ENCODE measurements at places on chromosomes 11 and 22.

- DNase-seq: peak; percentile 60
These were observed 2.1 kb upstream of the DMC1 start for GRCh38 chr22:38572065-38572464.

GRCh38 chr11:106763501-106763900 lies 254.8 kb downstream of the GUCY1A2 start:
- no peak for DNase-seq

- DNase-seq: peak; percentile 92
These were observed 16.3 kb downstream of the SDHAF2 start for GRCh38 chr11:61446211-61446651.

- DNase-seq: no peak
These were observed 45.4 kb downstream of the IGF2 start for GRCh38 chr11:2093575-2094353.

- DNase-seq: peak; percentile 13
These were observed 8.0 kb upstream of the LIN7C start for GRCh38 chr11:27514558-27514957.

DNA sequence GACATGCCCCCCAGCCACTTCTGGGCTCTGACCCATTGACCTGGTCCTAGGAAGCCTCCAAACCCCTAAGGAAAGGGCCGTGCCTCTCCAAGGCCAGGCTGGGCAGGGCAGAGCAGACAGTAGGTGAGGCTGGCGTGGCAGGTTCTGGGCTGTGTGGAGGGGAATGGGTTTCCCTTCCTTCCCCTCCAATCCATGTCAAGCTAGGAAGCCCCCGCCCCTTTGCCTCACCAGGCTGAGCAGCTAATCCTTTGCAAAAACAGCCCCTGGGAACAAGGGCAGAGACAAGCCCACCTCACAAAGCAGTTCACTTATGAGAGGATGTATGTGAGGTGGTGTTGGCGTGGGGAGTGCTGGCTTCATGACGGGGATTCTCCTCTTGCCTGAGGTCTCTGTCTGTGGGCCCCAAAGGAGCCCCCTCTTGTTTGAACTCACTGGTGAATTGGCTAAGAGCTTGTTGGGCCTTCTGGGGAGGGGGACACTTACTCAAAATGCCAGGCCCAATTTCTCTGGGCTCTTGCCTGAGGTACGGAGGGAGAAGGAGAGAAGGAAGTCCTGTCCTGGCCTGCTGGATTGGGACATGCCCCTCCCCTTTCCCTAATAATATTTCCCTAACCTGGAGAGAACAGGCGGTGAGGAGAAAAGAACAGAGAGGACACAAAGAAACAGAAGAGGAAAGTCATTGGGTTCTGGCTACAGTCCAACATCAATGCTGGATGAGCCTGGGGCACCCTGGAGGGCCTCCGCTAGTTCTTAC lies 1.6 kb upstream of the TRIM29 start:
- DNase-seq: no peak

GRCh38 chr11:62508336-62509058 lies 38.1 kb downstream of the AHNAK start:
- DNase-seq: peak; percentile 47

GRCh38 chr11:121095561-121095960 lies 5.5 kb upstream of the TECTA start:
- no peak for DNase-seq

- no peak for DNase-seq
These were observed 32.9 kb downstream of the ARVCF start for GRCh38 chr22:19983741-19984140.

DNA sequence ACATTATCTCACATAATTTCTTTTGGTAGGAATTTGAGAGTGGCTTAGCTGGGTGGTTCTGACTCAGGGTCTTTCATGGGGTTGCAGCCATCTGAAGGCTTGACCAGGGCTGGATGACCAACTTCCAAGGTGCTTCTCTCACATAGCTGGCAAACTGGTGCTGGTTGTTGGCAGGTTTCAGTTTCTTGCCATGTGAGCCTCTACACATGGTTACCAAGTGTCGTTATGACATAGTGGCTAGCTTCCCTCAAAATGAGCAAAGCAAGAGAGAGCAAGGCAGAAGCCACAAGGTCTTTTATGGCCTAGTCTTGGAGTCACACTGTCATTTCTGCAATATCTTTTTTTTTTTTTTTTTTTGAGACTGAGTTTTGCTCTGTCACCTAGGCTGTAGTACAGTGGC lies 4.2 kb upstream of the TFIP11 start:
- no peak for DNase-seq

GRCh38 chr11:14269692-14270573 lies 89.0 kb downstream of the RRAS2 start:
- DNase-seq: no peak

GRCh38 chr11:86537541-86538222 lies 134.7 kb downstream of the ME3 start:
- DNase-seq: peak; percentile 25

DNA sequence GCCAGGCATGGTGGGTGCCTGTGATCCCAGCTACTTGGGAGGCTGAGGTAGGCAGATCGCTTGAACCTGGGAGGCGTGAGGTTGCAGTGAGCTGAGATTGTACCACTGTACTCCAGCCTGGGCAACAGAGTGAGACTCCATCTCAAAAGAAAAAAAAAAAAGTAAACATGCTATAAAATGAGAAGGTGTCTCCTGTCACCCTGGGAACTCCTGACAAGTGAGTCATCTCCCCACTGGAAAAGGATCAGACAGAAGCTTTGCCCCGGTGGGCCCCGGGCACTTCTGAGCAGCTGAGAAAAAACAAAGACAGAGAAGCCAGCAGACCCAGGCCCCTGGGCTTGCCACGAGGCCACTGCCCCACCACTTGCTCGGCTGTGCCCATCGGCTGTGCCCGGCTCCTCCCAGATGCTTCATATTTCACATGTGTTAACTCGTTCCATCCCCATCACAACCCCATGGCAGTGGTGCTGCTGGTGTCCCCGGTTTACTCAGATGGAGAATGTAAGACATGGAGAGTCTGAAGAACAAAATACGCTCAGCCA lies 22.3 kb downstream of the TTLL1 start:
- DNase-seq: peak; percentile 68

GRCh38 chr11:15609445-15609844 lies 494.7 kb downstream of the INSC start:
- DNase-seq: no peak

DNA sequence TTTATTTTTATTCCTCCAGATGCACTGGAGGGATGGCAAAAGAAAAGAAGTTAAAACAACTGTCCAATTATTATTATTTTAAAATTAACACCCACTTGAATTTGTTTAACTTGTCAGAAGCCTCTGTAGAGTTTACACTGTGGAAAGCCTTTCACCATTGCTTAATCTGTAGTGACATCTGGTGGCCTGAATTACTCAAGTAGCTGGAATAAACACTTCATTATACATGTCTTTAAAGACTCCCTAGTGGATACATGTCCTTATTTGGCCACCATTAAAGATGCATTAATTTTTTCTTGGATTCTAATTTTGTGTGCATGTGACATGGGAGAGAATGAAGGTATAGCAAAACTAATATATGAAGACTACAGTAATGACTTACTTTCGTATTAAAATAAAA lies 1496.5 kb downstream of the FAM181B start:
- no peak for DNase-seq

- DNase-seq: no peak
These were observed 6.6 kb downstream of the ARRB1 start for GRCh38 chr11:75344761-75345454.

GRCh38 chr11:19929147-19929546 lies 216.5 kb downstream of the NAV2 start:
- DNase-seq: no peak

- DNase-seq: no peak
These were observed 83.1 kb downstream of the VPREB1 start for GRCh38 chr22:22327723-22328122.

DNA sequence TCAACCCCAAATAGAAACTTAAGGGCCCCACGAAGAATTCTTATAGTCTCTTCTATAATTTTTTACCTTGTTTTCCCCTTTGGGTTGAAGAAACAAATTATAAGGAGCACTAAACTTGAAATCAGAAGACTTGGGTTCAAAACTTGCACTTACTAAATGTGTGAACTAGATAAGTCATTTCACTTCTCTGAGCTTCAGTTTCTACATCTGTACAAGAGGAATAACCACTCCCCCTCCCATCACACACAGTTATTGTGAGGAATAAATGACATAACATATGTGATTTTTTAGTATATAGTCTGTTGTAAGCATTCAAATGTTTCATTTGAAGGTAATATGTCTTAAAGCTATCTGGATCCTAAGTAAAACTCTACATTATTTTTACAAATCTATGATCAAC lies 78.8 kb downstream of the LIF start:
- no peak for DNase-seq

GRCh38 chr11:78350091-78350645 lies 67.5 kb downstream of the GAB2 start:
- peak; percentile 25 for DNase-seq

DNA sequence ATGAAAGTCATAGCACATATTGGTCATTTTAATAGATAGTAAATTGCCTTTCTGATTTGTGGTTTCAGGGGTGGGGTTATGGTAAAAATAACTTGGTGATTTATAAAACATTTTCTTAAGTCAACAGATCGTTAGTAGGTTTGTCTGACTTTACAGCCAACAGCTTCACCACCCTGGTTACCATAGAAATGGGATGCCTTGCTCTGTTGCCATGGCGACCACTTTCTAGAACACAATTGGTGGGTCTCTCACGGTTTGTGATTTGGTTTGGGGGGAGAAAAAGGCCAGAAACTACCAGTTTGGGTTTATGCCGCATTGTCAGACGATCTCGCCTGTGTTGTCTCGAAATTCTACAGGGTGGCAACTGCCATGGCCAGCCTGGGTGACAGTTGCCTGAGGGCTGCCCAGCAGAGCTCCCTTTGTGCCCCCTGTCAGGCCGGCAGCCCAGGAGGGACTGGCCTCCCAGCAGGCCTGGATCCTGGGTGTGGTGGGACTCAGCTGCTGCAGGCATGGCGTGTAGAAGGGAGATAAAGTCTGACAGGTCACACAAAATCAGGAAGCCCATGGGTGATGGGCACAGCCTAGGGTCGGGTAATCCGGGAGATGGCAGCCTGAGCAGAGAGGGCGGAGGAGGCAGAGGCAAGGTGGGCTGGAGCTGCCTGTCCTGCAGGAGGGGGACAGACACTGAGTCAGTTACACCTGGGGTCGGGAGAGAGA lies 30.9 kb downstream of the KCNC1 start:
- no peak for DNase-seq

GRCh38 chr11:114987186-114987760 lies 308.9 kb downstream of the NXPE2 start:
- DNase-seq: no peak

DNA sequence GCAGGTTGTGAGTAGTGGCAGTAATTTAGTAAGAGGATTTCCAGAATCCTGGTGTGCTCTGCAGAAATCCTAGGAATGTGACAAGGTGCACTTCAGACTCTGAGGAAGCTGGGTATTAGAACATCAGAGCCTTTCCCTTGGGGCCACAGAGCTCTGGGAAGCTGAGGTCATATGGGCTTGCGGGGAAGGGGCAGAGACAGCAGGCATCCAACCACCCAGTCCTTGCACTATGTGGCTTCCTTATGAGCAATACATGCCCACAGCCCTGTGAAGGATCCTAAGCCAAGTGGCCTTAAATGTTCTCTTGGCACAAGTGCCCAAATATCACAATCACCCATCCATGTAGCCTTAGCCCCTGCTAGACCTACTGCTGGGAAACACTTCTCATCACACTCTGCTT lies 46.2 kb downstream of the P4HA3 start:
- DNase-seq: no peak

DNA sequence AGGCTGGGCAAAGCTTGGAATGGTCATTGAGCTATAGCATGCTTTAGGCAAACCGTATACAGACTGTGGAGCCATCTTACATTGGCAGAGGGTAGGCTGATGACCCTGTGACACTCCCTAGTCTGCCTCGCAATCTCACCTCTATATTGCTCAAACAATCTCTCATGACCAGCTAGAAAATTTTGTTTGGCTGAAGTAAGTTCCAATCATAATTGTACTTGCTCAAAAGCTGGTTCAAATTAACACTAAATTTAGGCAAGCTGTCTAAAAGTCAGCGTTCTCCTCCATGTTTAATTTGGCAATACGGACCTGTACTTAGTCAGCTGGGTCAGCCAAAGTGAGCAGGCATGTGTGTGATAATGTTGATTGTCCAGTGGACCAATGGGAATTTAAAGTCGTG lies 133.0 kb downstream of the SWAP70 start:
- no peak for DNase-seq

- no peak for DNase-seq
These were observed 283.3 kb downstream of the CASP12 start for GRCh38 chr11:104614961-104615360.

DNA sequence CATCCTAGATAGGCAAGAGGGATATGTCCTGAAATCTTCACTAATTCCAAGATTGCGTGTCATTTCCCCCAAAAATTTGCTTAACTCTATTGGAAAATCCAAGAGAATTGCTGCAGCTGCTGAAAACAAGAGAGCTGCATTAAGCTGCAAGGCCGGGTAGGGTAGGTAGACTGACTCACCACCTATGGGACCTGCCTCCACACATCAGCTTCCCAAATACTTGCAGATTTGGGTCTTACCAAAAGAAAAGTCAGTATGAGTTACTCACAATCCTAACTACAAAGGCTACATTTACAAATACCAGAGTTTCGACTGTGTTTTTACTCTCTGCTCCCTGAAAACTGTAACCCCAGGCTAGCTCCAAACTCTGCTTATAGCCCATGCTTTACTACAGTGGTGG lies 142.5 kb upstream of the TEAD1 start:
- DNase-seq: no peak

- peak; percentile 47 for DNase-seq
These were observed 77.9 kb downstream of the CWC15 start for GRCh38 chr11:94895451-94895850.

- no peak for DNase-seq
These were observed at the start of gene CLDN5 for GRCh38 chr22:19524170-19525115. Gene CLDN5, minus strand, starts transcription at chr22:19524410. Its CDS starts 155 bp downstream, at chr22:19524255.

- no peak for DNase-seq
These were observed 188.1 kb downstream of the MYO18B start for GRCh38 chr22:25930083-25930482.

DNA sequence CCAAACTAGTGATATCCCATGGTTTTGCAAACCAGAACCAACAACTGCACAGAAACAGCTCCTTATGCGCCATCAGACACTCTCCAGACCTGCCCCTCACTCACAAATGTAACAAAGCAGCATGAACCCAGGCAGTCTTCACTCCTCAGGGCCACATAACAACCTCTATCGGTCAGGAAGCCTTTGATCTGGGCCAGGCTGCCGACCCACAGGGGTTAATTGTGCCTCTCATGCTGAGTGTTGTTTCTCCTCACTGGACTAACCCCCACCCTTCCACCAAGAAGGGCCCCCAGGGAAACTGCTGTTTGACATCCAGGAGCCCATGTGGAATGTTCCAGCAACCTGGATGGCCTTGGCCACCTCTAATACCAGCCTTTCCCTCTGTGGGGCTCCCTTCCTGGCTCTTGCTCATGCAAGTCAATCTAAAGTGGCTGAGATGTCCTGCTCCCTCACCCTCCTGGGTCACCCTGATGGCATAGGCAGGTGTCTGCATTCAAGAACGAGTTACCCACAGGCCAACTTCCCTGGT lies 7.9 kb upstream of the RGL4 start:
- no peak for DNase-seq

DNA sequence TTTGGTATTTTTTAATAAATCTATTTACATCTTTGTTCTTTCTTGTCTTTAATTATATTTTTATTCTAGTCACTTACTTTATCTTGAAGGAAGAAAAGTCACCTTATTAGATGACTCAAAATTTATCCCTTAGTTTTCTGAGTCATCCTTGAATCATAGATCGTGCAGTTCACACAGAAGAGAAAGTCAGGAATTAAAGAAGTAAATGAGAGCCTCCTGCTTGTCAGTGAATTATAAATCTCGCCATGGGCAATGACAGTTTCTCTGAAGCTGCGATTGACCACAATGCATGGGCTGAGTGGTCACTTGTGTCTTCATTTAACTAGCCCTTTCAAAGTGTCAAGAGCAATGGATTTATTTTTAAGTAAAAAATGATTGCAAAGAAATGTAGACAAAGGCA lies 91.2 kb downstream of the LUZP2 start:
- peak; percentile 64 for DNase-seq
